NCI-H1436 (cell line): ENCODE measurements at places on chromosomes 1 and 21.
A peak's percentile ranks its signal among the peaks of the same experiment; 100 is the strongest.

DNA sequence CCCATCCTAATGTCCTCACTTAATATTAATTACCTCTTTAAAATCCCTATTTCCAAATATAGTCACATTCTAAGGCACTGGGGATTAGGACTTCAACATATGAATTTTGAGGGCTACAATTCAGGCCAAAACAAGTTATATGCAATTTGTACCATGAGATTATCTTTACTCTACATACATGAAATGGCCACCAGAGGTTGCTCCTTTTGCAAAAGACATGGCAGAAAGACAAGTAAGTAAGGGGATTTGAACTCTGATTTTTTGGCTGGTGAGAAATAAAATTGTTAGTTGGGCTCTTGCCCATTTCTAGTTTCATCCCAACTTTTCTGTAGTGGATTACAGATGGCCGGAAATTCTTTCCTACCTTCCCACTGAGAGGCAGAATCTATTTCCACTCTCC lies 4.8 kb upstream of the ALG6 start:
- no peak for DNase-seq

- no peak for DNase-seq
Observed at GRCh38 chr1:78490861-78491450, at the start of gene PTGFR. Gene PTGFR (plus strand): TSS chr1:78490974. CDS start chr1:78492744, 1,770 bp downstream.

- no peak for DNase-seq
Observed at GRCh38 chr1:153470707-153471106, 10.3 kb upstream of the S100A7 start.

DNA sequence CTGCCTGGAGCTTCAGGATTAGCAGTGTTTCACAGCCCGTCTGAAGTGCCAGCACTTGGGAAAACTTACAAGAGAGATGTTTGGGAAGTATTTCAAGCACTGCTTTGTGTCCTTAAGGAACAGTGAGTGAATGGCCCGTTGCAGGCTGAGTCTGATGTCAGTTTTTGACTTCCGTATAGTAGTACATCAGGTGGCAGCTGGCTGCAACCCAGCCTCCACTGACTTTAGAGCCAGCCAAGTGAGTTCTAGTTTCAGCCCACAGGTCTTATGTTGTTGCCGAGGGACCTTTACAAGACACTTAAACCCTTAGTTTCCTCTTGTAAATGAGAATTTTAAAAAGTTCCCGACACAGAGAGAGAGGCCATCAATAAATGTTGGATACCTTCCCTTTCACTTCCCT lies 35.0 kb downstream of the UCK2 start:
- no peak for DNase-seq

- no peak for DNase-seq
Observed at GRCh38 chr1:56336982-56337381, 242.4 kb downstream of the PLPP3 start.

DNA sequence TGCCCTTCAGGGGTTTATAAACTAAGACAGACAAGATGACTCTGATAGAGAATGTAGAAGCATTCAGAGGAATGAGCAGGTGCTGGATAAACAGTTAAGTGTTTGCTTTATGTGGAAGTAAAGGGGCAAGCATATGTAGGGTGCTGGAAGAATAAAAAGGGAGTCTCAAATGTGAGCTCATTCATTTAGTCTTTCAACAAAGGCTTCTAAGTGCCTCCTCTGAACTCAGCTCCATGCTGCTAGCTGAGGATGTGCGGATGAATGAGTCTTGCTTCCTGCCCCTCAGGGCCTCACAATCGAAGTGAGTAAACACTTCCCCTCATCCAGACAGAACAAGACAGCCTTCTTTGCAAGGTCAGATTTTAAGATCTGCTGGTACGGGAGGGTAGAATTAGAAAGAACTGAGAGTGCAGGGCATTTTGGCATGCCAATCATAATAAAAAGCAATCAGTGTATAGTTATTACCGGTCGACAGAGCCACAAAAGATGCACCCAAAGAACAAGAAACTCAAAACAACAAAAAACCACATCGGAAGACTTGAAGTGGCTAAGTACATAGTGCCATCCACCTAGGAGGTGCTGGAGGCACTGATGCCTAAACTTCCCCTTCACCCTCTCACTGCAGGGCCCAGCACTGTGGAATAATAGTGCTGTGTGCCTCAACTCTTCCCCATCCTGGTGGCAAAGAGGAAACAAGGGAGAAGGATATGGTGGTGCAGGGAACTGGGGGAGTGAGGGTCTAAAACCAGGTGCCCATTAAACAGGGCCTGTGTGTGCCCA lies 69.8 kb downstream of the TNR start:
- DNase-seq: no peak

DNA sequence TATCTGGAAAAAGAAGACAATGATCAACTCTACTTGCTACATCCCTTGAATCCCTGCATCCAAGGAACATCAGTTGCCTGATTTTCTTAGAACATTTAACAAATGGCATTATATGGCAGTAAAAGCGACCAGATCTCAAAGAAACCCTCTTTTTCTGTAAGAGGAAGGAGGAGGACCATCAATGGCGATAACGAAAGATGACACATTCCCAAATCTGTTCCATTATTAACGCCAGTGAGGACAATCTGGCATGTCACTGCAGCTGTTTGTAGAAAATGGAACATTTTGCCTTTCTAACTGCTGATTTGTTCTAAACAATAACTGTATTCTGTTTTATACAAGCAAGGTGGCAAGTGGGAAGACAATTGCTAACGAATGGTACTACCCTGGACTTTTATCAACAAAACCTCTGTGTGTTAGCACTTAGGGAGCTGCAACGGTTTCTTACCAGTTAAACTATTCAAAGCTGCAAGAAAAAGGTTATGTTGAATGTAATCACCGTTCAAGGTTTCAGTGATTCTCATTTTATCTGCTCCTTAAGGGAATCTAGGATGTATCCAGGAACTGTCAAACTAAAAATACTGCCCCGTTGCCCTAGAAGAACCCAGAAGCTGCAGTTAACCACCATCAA lies 251.9 kb downstream of the SDCCAG8 start:
- DNase-seq: no peak

- DNase-seq: no peak
Observed at GRCh38 chr21:26553898-26554297, 19.2 kb downstream of the CYYR1 start.

- no peak for DNase-seq
Observed at GRCh38 chr1:54816951-54817350, 15.8 kb upstream of the TTC22 start.

GRCh38 chr1:154351363-154352068 lies 26.2 kb downstream of the ATP8B2 start:
- DNase-seq: no peak

DNA sequence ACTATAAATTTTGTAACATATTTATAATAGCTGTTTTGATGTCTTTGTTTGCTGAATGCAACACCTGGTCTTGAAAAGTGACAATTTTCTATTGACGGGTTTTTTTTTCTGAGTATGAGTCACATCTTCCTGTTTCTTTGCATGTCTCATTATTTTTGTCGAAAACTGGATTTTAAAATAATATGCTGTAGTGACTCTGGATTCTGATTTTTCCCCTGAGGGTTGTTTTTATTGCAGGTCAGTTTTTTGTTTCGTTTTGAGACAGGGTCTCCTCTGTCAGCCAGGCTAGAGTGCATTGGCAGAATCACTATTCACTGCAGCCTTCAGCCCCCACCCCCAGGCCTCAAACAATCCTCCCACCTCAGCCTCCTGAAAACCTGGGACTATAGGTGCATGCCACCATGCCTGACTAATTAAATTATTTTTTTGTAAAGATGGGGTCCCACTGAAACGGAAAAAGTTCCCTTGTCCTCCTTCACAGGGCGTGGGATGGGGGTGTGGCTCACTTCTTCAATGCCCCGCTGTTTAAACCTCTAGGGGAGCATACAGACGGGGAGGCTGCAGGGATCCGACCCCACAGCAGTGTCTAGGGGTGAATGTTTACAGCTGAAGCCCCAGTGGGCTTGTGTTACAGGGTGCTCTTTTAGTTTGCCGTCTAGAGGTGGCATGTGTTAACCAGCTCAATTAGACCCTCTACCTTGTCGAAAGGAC lies 11.3 kb upstream of the PPIE start:
- no peak for DNase-seq

GRCh38 chr1:44038876-44039657 lies 7.8 kb upstream of the SLC6A9 start:
- DNase-seq: no peak

DNA sequence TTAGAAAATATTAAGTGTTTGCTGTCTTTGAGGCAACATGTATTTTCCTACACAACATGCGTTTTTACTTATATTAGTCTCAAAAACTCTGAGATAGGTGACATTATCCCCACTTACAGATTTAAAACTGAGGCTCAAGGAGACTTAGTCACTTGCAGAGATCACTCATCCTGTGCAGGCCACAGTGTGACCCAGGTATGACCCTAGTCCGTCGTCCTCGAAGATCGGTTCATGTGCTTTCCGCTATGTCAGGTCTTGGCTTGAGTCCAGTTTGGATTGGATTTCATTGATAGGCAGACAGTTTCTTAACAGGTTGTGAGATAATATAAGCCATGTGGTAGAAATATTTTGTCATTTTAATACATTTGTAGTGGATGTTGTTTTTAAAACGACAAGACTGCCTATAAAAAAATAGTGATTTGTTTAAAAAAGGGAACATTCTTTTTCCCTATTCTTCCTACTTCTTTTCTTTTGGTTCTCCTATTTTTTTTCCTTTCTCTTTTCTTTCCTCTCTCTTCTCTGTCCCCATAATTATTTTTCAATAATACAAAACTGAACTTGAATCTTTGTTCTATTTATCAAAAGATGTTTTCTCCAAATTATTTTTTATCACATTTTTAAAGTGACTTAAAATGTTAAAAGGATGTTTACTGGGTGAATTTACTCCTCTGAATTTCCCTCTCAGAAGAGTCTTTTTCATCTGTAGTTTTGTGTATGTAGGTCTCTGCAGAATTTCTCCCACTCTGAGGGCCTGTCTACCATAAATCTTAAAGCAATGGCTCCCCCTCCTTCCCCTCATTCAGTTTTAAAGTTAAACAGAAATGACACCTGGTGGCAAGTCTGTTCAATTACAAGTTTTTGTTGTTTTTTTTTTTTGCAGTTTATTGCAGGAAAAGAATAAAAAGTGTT lies 81.8 kb downstream of the PHTF1 start:
- DNase-seq: peak; percentile 33

- no peak for DNase-seq
Observed at GRCh38 chr1:58904299-58905125, 120.7 kb upstream of the JUN start.

GRCh38 chr1:4601941-4602340 lies 52.5 kb upstream of the AJAP1 start:
- DNase-seq: no peak

DNA sequence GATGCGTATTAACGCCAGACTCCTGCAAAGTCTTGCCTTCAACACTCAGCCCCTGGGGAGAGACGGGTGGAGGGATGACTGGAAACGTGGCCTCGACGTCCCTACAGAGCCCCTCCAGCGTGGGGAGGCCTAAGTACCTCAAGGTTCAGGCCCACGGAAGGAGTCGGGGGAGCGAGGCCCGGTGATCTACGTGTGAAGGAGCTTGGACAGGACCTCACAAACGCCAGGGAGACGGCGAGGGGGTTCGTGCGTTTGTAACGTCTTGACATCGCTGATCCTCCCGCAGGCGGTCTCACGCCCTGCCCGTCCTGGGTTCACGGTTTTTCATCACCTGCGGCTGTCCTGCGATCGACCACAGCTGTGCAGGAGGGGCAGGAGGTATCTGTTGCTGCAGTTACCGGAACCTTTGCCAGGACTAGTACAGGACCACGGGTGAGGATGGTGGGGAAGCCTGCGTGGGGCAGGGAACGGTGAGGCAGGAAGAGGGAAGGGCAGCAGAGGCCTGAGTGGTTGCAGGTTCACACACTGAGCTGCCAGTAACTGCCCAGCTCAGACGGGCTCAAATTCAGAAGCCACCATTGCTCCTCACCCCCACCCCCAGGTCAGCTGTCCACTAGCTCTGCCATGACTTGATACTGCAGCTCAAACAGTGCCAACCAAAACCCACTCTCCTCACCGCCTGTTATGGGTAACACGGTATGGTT lies 889 bp upstream of the CCNL2 start:
- no peak for DNase-seq

DNA sequence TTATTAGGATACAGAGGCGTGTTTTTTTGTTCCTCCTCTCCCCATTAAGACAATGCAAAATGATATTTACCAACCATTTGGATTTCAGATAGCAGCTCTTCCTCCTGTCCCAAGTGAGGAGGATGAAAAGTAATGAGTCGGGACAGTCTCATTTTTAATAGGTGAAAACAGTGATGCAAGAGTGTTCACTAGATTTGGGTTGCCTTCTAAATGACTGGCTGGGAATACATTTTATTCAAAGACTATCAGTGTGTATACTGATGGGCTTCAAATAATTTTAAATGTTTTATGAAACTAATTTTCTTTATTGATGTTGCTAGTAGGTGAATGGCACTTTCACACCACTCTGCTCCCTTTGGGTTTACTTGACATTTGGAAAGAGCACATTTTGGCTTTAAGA lies 2.1 kb downstream of the RCOR3 start:
- DNase-seq: no peak

DNA sequence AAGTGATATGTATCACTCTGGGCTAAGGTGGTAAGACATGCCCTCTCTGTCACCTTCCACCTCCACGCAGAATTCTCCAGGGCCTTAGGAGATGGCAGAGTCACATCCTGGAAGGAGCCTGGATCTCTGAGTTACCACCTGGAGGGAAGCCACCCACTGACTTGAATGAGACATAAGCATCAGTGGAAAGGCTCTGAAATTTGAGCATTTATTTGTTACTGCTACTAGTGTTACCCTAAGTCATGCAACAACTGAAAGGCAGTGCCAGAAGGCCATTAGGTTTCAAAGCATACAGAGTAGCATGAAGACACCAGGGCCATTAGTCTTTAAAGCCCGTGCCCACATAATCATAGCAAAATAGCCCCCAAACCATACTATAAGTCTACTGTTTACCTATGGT lies 230.3 kb upstream of the IRF2BP2 start:
- DNase-seq: no peak

DNA sequence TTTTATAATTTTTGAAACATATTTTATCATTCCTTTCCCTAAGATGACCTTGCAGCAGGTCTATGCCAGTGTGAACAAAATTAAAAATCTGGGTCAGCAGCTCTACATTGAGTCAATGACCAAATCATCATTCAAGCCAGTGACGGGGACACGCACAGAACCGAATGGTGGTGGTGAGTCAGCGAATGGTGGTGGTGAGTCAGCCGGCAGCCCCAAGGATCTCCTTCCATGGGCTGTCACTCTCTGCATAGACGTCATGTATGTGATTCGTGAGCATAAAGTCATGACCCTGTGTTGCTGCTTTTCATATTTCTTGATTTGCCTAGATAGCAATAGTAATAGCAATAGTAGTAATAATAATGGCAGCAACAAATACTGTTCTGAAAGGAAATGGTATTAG lies 26.3 kb downstream of the PER3 start:
- DNase-seq: no peak

GRCh38 chr1:53419034-53419433 lies 40.2 kb upstream of the DMRTB1 start:
- DNase-seq: no peak

- no peak for DNase-seq
Observed at GRCh38 chr1:213049232-213049631, 1.8 kb upstream of the RPS6KC1 start.
